ENCODE measurements at places on chromosomes 5 and 9.
A peak's percentile ranks its signal among the peaks of the same experiment; 100 is the strongest.

GRCh38 chr9:132415181-132415580 lies 5.2 kb downstream of the CFAP77 start:
- DNase-seq: no peak

DNA sequence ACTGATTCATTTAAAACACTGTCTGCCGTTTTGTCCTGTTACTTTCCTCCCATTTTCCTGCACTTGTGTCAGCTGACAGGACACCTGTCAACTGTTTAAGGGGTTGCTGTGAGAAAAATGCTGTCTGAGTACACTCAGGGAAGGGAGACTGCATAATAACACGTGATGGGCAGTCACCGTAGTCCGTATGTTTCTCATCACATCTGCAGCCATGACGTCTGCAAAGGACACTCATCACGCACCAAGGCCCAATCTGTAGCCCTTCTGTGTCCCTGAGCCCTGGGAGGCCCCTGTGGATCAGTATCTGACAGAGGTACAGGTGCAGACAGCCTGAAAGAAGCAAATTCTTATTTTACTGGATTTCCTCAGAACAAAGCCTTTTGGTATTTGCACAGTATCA lies 396.3 kb downstream of the YTHDC2 start:
- no peak for DNase-seq

- no peak for DNase-seq
Observed at GRCh38 chr5:69494452-69494851, 1.9 kb downstream of the OCLN start.

- DNase-seq: no peak
Observed at GRCh38 chr5:20032896-20033295, 44.9 kb upstream of the CDH18 start.

- DNase-seq: no peak
Observed at GRCh38 chr5:180140571-180140970, 68.4 kb downstream of the RASGEF1C start.

DNA sequence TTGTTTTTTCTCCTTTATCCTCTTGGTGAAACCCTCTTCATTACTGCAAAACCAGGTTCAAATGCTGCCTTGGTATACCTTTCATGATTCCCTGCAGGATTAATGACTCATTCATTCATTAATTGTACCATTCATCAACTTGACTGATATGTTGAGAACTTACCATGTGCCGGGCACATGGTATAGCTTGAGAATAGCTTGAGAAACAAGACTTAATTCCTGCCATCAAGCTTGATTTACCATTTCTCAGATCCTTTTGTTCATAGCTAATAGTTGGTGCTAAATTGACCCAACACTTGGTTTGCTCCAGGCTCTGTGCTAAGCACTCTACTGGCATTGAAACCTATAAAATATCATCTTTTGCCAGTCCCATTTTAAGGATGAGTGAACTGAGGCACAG lies 165.7 kb downstream of the YIPF5 start:
- DNase-seq: no peak

GRCh38 chr5:95822043-95822541 lies 434 bp downstream of the GLRX start:
- DNase-seq: no peak

- no peak for DNase-seq
Observed at GRCh38 chr5:31492869-31493268, 39.0 kb downstream of the DROSHA start.

GRCh38 chr5:149403923-149404745 lies 25.0 kb upstream of the IL17B start:
- DNase-seq: no peak

GRCh38 chr5:170261528-170262043 lies 28.8 kb downstream of the C5orf58 start:
- DNase-seq: no peak

DNA sequence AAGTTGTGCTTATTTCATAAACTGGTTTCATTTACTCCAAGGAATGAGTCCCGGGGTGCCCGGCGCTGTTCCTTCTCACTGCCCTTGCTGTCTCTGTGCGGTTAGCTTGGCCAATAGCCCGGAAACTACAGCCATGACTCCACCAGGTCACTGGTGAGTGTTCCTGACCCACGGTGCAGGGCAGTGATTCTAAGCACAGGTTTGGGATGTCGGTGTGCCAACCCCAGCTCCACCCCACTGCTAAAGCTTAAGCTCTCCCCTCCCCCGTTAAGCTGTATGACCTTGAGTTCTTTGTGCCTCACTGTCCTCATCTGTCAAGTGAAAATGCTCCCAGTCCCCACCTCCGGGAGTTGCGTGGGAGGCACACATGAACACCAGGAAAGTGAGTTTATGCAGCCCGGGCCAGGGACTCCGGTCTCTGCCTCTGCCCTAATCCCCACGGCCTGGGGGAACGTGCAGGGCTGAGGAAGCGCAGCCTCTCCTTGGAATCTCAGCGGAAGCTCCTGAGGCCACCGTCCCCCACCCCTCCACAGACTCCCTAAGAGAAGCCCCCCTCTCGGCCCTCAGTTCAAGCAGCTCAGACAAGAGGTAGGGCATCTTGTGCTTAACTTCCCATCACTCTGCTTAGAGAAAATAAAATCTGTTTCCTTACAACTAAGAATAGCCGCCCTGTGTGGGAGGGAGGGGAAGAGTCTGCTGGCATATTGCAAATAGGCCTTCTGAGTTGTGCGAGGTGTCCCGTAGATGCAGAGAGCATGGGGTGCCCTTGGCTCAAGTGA lies 92.0 kb upstream of the RAI14 start:
- DNase-seq: no peak

- no peak for DNase-seq
Observed at GRCh38 chr5:62974623-62975022, 396.0 kb downstream of the LRRC70 start.

GRCh38 chr9:109600142-109600541 lies 102.0 kb upstream of the PTPN3 start:
- DNase-seq: peak; percentile 88

- no peak for DNase-seq
Observed at GRCh38 chr5:118479285-118479684, 509.1 kb downstream of the DTWD2 start.

DNA sequence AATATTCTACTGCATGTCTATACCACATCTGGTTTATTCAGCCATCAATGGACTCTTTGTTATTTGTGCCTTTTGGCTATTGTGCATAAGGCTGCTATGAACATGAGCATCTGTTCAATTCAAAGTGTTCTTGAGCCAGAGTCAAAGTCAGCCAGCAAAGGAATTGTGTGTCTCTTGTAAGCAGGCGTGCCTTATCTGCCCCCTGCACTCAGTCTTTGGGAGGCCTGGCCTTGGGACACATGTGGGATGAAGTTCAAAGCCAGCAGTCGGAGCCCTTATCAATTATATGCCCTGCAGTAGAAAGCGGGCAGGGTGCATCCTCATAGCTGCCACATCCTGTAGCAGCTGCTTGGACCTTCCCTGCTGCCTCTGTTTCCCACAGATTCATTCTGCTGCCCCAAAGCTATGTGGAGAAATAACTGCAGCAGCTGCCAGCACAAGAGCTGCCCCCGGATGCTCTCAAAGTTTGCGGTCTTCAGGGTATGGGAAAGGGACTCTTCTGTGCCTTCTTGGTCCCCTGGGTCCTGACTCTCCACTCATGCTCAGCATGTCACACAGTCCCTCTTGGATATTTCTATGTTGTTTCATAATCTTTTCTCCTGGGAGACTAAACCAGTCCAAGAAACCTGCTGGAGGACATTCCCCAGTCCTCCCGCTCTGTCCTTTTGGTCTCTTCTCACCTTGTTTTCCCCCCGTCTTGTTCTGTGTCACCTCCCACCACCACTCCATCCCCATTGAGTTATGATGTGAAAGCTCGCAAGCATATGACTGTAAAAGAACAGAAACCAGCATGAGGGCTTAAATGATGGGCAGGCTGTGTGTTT lies 35.9 kb downstream of the STOM start:
- DNase-seq: no peak

GRCh38 chr9:15308511-15308910 lies 1.5 kb upstream of the TTC39B start:
- DNase-seq: no peak

GRCh38 chr5:172913117-172913850 lies 45.9 kb upstream of the RPL26L1 start:
- DNase-seq: no peak

DNA sequence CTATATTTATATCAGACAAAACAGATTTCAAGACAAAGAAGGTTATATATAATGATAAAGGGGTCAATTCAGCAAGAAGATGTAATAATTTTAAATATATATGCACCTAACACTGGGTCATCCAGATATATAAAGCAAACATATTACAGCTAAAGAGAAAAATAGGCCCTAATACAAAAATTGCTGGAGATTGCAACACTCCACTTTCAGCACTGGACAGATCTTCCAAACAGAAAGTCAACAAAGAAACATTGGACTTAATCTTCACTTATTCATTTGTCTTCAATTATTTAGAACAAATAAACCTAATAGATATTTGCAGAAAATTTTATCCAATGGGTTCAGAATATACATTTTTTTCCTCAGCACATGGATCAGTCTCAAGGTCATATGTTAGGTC lies 45.8 kb downstream of the MEIKIN start:
- no peak for DNase-seq

GRCh38 chr5:131364507-131365050 lies 100.7 kb downstream of the CDC42SE2 start:
- DNase-seq: no peak

DNA sequence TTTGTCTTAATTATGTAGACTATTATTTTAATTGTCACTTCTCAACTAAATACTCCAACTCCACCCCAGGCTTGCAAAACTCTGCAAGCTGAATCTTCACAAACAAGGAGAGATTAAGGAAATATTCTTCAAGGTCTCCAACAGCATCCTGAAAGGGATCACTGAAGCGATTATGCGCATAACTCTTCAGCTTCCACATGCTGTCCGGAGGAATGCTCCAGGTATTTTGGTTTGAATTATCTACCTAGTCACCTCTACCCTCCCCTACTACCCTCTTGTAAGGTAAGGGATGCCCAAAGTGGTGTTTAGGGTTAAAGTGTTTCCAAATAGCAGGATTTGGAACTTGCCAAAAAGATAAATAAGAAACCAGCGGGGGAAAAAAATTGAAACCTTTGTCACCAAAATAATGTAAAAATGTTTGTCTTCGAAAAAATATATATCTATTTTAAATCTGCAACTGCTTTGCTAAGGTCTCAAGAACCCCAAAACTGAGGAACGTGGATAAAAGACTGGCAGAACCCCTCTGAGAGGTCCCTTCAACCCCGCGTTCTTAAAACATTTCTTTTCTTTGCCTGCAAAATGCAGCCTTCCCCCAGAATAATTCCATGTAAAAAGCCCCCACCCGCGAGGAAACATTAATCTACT lies 11.6 kb downstream of the PTCH1 start:
- DNase-seq: no peak

DNA sequence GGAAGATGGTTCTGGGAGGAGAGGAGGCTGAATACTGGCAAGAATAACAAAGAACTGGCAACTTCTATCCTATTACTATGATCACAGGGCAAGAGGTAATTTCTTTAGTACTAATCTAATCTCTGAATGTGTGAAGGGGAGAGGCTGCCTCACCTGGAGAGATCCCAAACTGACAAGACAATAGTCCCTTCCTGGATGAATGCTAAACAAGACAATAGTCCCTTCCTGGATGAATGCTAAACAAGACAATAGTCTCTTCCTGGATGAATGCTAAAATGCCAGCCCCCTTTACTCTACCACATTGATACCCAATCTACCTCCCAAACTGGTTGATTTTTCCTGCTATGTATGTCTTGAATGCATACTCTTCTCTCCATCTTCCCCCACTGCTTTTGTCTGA lies 145.2 kb downstream of the SIL1 start:
- no peak for DNase-seq

- DNase-seq: no peak
Observed at GRCh38 chr9:128233817-128234406, 30.7 kb downstream of the DNM1 start.

DNA sequence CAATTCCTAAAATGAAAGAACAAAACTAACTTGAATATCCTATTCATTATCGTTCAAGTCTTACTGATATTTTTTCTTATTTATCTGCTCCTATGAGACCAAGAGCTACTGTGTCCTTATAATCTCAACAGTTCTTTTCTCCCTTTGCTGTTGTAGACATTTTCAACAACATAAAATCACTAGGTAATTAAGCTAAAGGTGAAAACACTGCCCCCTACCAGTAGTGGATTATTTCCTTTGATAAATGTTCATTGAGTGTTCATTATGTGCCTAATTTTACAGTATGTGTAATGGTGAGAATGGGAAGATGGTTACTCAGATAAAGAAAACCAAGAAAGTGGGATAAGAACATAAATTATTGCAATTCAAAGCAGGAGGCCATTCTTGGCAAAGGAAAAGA lies 41.4 kb upstream of the PAPPA start:
- no peak for DNase-seq

DNA sequence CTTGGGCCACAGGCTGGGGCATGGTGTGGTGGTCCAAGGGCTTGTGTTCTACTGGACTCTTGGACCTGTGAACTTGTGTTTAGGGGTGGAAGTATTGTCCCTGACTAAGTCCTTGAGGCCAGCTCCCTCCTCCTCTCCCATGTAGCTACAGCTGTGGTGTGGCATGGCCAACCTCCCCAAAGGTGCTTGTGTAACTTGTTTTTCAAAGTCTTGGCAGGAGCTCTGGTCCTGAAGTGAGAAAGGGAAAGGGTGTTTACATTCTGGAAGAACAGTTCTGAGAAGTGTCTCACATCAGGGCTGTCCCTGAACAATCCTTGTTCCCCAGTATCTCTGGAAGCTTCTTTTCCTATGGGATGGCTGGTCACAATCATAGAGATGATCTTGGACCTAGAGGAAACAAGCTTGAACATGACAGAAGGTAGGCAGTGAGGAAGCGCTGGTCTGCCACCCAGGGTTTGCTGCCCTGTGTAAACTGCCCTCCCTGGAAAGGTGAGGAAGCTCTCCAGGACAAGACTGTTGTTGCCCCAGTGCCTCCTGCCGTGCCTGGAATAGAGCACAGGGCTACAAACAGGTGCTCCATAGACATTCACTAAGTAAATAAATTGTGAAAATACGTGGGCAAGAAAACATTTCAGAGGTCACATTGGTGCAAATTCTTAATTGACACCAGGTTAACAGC lies 64.6 kb upstream of the KLF9 start:
- peak; percentile 65 for DNase-seq

DNA sequence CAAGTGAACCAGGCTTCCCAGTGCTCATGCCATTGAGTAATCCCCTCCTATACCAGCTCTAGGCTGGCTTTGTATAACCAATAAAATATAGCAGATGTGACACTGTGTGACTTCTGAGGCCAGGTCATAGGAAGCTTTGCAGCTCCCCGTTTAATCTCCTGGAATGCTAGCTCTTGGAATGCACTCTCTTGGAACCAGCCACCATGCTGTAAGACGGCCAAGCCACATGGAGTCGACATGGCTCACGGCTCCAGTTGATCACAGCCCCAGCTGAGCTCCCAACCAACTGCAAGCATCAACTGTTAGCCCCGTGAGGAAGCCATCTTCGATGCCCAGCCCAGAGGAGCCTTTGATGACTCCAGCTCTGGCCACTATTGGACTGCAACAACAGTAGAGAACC lies 74.5 kb downstream of the SH3TC2 start:
- no peak for DNase-seq

DNA sequence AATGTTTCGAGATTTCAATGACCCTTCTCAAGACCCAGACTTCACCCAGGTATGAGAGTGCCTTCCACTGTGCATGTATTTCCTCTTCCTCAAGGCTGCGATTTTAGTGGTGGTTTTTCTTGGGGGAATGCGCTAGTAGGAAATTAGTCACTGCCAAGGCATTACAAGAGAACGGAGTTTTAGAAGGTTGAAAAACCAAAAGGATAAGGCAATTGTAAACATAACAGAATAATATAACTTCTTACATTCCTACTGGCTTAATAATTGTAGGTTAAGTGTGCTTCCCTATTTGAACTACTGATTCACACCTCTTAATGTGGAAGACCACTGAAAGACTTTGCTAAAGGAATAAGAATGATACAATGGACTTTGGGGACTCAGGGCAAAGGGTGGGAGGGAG lies 38.9 kb downstream of the ACO1 start:
- DNase-seq: no peak
